ENCODE measurements at places on chromosomes 11 and 22. TPM values are rescaled to one million over a fixed set of nuclear protein-coding genes. Genes with fewer than 3 reads are reported as not detected.
A peak's percentile ranks its signal among the peaks of the same experiment; 100 is the strongest.

The APOL5 gene
- 2.1 TPM for polyA plus RNA-seq

DNA sequence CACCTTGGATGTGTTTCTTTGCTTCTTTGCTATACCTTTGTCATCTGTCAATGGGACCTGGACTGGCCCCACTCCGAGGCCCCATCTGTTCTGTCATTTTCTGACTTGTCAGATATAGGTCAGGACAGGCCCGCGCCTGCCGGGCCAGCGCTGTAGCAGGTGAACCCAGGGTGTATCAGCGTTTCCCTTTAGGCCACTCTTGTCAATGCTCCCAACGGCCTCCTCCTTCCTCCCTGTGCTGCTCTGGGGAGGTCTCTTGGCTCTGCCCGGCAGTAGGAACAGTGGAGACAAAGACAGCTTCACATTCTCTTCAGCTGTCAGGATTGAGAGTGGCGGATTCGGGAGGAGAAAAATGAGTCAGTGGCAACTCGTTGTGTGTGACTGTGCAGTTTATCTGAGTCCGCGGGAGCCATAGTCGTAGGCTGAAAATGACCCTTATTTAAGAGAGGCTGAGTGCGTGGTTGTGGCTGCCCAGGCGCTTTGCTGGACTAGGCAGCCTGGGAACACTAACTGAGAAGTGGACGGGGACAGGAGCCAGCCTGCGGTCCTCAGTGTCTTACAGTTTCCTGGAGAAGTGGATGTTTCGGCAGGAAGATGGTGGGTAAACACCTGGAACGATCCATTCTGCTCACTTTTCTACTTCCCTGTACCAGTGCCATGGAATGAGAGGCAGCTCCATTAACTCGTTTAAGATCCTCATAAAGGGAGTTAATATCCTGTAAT is 102.3 kb downstream of the PRR5L start:
- no peak for DNase-seq

DNA sequence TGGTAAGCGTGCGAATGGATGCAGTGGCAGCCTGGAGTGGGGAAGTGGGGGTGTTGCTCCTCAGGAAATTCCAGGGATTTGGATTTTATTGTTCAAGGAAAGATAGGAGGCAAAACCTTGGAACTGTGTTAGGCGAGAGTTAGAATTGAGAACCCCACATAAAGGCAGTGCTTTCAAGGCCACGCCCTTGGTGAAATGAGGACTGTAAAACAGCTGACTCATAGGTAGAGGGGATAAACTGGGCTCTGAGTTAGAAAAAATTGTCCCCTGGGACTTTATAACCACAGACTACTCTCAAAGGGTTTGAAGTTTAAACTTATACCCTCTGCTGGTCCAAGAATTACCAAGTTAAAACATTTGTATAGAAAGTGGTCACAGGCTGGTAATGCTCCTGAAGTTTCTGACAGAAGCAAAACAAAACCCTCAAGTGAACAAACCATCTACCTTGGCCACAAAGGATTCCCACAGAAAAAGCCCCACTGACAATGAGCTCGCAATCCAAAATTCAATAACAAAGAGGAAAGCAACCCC is 250.3 kb upstream of the TBCEL start:
- no peak for DNase-seq

The ADSL gene
- polyA plus RNA-seq: 216 TPM

DNA sequence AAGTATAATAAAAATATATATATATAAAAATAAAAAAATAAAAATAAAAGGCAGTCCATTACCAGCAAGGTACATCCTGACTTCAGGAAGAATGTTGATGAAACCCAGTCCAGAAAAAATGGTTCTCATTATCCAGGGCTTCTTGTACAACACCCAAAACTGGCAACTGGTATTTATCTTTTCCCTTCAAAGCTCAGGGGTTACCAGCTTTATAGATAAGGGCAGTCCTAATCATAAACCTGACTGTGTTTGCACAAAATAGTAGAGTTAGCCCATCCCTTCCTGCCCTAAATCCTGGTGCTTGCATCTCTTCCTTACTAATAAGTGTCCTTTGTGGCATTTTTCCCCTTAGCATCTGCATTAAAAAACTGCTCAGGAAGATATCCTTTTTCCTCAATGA is 97.5 kb downstream of the CSTPP1 start:
- no peak for DNase-seq

DNA sequence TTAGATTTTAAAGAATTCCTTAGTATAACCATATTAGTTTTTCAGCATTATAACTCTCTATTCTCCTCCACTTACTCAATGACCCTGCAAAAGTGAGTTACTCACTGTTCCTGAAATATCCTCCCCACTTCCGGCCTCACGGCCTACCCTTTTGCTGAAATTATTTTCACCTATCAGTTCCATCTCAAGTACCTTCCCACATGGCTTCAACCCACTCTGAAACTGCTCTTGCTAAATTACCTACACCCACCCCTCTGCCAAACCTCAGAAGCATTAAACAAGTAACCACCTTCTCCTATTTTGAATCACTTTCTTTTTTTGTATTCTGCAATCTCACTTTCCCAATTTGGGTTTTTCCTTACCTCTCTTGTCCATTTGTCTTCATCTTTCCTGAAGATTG is 37.7 kb downstream of the OR5P2 start:
- no peak for DNase-seq

DNA sequence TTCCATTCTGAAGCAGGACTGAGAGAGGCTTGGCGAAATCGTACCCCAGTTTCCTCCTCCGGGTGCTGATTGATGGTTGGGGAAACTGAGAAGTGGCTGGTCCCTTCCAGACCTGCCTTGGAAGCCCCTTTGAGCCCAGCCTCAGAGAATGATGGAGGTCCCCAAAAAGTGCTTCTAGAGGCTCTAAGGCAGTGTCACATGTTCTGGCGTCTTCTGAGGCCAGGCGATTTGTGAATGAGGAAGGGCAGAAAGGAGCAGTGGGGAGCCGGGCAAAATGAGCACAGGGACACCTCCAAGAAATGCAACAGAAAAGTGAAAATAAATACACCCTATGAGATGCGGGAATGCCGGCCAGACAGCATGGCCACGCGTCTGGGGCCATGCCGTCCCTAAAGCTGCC is 1.0 kb upstream of the LIF start:
- DNase-seq: no peak

DNA sequence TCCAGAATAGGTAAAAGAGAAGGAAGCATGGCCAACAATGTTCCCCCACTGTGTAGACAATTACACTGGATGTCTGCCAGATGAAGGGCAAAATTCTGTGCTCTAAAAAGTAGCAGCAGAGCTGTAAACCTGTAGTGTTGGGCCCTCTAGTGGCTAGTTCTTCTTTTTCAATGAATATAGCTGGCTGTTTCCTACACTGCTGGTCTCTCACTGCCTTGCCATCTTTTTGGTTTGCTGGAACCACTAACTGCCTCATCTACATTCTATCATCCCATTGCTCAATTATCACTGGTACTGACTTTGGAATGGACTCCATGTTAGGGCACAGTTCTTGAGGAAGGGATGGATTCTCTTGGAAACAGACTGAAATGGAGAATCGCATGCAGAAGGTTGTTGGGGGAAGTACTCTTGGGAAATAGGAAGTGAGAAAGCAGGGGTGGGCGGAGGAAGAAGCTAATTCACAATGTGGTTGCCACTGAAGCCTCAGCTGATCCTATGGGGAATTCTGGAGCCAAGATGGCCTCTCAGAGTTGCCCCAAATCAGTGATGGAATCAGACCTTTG is 17.9 kb downstream of the KCNE3 start:
- DNase-seq: peak; percentile 70

GRCh38 chr11:128723531-128723930 is 29.7 kb downstream of the FLI1 start:
- no peak for DNase-seq

GRCh38 chr11:67616431-67617242 is 9.9 kb downstream of the NDUFV1 start:
- DNase-seq: no peak

The DBX1 gene
- polyA plus RNA-seq: 5.4 TPM

The MGAT3 gene
- 3.4 TPM for polyA plus RNA-seq

The BRSK2 gene
- polyA plus RNA-seq: 1.1 TPM

GRCh38 chr22:28024422-28024888 is 105.4 kb upstream of the PITPNB start:
- no peak for DNase-seq

GRCh38 chr11:33634291-33634834 is 66.3 kb downstream of the C11orf91 start:
- no peak for DNase-seq

- DNase-seq: no peak
Measured at GRCh38 chr11:16030664-16031063, 325.7 kb downstream of the SOX6 start.

DNA sequence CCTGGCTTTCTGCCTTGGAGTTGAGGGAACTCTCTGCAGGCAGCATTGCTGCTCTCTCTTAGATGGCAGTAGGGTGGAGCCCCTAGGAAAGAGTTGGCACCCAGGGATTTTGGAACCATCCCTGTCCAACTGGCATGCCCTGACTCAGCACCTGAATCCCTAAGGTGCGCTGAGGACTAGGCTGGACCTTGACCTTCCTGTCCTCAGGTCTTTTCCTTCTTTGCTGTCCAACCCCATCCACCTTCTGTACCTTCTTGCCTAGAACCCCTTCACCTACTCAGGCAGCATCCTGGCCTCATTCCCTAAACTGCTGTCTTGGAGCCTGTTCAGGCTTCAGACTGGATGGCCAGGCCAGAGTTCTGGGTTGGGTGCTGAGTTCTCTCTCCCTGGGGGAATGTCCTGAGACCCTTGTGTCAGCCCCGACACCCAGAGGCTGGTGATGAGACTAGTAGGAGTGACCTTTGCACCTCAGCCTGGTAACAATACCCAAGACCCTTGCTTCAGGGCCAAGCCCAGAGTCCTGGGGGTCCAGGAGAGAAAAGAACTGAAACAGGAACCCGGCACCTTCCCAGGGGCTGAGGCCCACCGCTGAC is 2.5 kb upstream of the POLD4 start:
- DNase-seq: no peak

- DNase-seq: no peak
Measured at GRCh38 chr22:49325531-49326395, 501.9 kb downstream of the BRD1 start.

DNA sequence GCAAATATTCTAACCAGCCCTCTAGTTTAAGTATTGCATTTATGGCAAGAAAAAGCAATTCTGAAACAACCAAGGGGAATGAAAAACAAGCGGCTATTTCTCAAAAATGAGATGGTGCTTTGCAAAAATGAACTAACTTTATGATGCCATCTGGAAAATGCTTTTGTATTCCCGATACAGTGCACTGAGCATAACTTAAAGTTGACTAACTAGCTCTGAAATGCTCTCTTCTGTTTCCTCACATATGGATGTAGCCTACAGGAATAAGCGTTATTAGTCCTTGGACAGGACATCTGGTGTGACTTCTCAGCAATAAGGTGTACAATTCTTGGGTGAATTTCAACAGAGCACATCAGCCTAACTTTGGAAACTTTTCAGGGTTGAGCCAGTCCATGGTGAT is 228.2 kb upstream of the DDI1 start:
- no peak for DNase-seq

DNA sequence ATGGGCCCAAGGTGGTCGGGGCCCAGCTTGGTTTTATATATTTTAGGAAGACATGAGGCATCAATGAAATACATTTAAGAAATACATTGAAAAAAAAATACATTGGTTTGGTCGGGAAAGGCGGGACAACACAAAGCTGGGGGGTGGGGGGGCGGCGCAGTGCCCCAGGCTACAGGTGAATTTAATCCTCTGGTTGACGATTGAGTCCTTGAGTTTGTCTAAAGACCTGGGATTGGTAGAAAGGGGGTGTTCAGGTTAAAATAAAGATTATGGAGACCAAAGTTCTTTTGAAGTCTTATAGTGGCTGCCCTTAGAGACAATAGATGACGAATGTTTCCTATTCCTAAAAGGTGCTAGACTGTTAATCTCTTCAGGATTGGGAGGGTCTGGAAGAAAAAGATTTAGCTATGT is 3.1 kb downstream of the IFITM1 start:
- no peak for DNase-seq

The CCDC15 gene
- polyA plus RNA-seq: 3.5 TPM

DNA sequence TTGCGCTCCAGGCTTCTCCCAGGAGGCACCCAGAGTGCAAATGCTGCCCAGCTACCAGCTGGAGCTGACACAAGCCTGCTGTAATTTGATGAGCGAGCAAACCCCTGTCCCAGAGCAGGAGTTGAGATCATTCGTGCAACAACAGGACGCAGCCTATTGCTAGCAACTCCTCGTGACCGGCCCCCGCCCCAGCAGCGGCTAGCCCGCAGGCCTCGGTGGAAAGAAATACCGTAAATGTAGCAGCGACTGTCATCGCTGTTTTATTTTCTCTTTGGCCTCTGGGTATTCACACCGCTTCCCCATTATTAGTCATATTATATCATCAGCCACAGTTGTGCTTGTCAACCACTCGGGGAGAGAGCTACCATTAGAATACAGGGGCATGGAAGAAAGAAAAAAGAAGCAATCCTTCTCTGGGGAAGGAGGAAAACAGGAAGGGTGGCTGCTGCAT is 59.2 kb upstream of the ATXN10 start:
- DNase-seq: peak; percentile 65

DNA sequence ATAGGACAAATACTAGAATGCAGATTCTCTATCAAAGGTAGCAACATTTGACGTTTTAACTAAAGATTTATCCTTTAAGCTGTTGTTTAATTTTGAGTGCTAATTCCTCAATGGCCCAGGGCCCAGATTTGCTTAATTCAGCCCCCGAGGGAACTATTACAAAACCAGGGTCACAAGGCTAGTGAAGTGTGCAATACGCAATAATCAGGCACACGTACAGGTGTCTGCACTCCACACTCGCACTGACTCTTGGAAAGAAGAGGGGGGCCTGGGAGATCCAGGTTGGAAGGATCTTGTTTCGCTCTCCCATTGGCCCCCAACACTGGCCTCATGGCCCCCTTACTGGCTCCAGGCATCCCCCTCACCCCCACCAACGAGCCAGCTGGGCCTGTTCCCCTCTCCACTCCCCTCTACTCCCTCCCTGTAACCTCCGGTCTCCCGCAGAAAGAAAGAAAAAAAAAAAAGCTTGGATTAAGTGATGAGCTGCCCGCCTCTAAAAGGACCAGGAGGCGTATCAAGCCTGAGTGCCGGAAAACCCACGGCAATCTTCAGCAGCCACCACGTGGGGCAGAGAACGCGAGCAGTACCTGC is 2.2 kb upstream of the KIRREL3 start:
- no peak for DNase-seq

GRCh38 chr11:94049351-94049750 is 28.2 kb downstream of the HEPHL1 start:
- no peak for DNase-seq

GRCh38 chr11:2182692-2183474 is 11.3 kb upstream of the TH start:
- DNase-seq: no peak

The RIBC2 gene
- 1.3 TPM for polyA plus RNA-seq

GRCh38 chr11:129146191-129146590 is 45.9 kb downstream of the ARHGAP32 start:
- DNase-seq: no peak

DNA sequence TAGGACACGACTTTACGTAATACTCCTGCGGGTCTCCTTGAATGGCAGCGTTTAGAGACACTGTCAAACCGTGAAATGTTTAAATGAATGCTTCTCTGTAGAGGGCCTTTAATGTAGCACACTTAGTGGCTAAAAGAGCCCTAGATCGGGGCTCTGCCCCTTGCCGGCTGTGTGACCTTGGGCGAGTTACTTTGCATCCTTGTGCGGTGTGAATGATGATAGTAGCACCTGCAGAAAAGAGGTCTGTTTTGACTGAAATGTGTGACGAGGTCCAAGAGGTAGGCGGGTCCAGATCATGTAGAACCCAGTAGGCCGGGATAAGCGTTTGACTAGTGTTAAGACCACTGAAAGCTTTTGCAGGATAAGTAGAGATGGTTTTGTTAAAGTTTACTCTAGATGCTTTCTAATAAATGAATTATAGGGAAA is 866 bp downstream of the MED17 start:
- DNase-seq: no peak

The SYNGR1 gene
- 14.2 TPM for polyA plus RNA-seq

All from muscle of arm (tissue), 14 donors.